ENCODE measurements at places on chromosomes 6 and 20.

DNA sequence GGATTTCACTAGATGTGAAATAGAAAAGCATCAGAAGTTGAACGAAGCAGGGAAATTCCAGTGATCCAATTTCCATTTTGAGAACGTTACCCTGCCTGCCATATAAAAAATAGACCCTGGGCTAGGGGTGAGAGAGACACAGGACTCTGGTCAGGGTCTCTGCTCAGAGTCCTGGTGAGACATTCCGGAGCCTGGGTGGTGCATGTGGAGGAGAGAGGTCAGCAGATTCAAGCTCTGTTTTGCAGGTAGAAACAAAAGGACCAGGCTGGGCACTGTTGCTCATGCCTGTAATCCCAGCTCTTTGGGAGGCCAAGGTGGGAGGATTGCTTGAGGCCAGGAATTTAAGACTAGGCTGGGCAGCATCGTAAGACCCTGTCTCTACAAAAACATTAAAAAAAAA is 17.9 kb downstream of the PKIG start:
- DNase-seq: no peak

DNA sequence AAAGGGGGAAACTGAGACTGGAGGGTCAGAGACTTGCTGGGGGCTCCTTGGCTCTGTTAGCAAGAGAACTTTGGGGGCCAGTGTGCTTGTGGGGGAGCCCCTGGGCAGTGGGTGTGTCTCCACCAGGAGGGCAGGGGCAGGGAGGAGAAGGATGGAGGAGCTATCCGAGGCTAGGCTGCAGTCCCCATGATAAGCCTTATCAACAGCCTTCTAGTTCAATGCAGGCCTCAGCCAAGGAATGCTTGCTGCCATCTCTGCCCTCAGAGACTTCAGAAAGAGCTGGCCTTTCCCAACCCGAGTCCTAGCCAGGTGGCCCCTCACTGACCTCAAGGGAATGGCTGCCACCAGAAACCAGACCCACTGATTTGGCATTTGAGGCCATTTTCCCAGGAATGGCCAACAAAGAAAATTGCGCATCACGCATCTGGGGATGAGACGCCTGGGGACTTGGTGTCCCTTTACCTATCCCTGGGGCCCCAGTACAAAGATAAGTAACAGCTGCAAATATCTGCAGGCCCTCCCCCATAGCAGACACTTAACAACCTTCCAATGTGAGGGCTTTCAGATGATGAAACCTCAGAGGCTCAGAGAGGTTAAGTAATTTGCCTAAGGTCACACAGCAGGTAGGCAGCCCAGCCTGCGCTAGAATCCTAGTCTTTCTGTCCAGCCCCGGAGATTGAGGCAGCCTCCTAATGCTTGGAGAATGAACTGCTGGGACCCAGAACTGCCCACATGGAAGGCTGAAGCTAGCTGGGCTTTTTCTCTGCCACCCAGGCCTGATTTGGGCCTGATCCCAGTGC is 4.9 kb downstream of the TGM2 start:
- DNase-seq: no peak

DNA sequence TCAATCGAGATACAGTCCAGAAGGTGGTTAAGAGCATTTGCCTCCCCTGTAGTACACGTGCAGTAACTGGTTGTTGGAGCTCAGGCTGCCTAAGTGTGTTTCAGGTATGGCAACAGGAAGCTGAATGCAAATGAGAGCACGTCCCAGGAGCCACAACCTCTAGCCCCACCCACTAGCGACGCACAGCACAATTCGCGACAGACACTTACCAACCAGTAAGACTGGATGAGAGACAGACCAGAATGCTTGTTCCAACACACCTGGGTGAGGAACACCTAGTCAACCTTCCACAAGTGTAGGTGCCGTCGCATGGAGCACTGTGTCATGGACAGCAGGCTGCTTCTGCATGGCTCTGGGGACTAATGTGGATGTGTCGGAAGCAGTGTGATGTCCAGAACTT is 7.2 kb upstream of the SERPINB1 start:
- DNase-seq: no peak

DNA sequence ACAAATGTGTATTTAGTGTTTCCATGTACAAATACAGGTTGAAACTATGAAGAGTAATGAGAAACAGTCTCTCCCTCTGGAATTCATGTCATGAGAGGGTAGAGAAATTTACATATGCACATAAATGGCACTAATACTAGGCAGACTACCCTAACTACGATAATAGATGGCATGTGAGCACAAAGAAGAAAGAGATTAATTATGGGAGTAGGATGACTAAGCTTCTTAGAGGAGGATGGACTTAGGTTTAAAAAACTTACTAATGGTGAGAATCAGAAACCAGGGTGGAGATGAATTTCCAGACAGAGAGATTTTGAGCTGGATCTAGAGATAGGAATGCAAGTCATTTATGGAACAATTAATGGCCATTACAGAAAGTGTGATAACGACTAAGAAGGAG is 225.3 kb upstream of the HTR1E start:
- DNase-seq: no peak

DNA sequence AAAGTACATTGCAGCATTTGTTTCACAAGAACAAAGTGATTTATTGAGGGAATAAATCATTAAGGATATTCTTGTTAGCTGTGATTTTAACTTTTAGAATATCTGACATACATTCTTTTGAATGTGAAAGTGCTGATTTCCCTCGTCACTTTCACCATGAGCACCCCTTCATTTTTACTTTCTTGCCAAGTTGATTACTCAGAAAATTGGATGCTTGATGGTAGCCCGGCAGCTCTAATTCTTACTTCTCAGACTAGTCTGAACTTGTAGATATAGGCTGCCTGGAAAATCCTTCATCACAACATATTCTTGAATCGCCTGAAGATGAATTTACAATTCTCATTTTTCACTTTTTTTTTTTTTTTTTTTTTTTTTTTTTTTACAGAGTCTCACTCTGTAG is 147.1 kb upstream of the SMLR1 start:
- no peak for DNase-seq

DNA sequence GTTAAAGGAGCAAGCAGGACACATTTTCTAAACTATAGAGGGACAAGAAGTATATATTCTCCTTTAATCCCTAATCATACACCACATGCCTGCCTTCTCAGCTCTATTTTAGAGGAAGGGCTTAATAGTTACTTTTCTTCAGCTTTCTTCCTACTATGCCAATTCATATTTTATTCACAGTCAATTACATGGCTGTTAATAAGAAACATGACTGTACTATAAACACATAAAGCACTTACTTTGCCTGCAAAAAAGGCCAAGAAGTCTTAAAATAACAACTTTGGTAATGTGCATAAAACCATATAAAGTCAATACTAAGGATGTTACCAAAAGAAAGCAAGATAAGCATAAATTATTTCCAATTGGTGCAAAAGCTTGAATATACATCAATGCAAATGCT is 6.4 kb downstream of the KIAA0408 start:
- DNase-seq: no peak

DNA sequence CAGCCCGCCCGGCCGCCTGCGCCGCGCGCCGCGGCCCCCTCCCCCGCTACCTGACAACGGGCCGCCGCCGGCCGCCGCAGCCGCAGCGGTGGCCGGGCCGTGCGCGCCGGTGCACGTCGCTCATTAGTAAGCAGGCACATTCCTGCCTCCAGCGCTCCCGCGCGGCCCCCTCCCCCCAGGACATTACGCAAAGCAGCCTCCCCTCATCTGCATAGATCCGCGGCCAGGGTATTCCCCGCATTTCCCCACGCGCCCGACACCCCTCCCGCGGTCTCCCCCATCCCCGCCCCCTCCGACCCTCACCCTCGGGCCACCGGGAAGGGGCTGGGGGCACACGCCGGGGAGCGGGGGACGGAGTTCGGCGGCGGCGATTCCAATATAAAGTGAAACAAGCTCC is at the start of gene HIVEP2:
Gene HIVEP2 (minus strand): TSS at position 128 of the 397 bp plus-strand sequence. CDS start 170,438 bp downstream, outside the sequence.
- peak; percentile 73 for DNase-seq

GRCh38 chr6:22880686-22881433 is 311.5 kb downstream of the HDGFL1 start:
- peak; percentile 59 for DNase-seq

DNA sequence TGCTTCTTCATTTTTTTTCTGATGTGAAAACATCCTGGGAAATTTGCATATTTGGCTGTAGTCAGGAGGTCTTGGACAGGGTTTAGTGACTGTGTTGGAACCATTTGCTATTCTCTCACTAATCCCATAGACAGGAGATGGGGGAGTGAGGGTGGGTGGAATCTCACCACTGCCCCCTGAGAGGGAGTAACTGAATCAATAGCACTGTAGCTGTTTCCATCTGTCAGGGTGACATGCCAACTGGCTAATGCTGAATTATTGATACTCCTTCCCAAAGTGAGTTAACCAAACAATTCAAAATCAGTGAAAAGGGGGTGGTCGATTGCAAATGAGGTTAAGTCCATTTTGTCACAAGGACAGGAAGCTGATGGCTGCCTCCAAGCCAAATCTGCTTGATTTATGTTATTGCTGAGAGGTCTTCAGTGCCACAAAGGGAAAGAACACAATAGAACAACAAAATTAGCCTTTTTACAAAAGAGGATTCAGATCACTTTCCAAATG is 55.1 kb upstream of the B3GAT2 start:
- no peak for DNase-seq

- DNase-seq: peak; percentile 93
Measured at GRCh38 chr6:75205776-75206575, at the start of gene COL12A1. Gene COL12A1, minus strand, starts transcription at chr6:75206053. Its CDS starts 3,261 bp downstream, at chr6:75202792.

GRCh38 chr20:21575981-21576740 is 62.3 kb upstream of the NKX2-2 start:
- no peak for DNase-seq

GRCh38 chr20:49160057-49160929 is 27.8 kb downstream of the STAU1 start:
- DNase-seq: no peak

DNA sequence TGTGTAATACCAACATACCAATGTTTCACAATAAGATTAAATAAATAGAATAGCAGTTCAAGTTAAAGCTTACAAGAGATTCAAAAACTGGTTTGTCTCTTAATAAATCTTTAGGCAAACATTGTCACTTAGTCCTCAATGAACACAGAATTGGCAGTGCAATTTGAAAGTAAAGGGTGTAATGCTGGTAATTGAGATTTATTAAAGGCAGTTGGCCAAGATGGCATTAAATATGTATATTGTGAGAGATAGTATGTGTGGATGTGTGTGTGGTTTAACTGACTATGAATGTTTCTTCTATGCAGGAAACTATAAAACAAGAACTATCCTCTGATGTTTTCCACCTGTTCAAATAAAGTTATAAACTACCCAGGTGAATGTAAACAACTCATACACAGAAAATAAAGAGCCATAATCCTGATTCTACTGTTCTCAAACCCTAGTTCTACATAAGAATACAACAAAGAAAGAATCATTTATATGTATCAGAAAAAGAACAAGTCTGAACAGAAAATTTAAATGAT is 267.9 kb upstream of the PTCHD4 start:
- DNase-seq: no peak

DNA sequence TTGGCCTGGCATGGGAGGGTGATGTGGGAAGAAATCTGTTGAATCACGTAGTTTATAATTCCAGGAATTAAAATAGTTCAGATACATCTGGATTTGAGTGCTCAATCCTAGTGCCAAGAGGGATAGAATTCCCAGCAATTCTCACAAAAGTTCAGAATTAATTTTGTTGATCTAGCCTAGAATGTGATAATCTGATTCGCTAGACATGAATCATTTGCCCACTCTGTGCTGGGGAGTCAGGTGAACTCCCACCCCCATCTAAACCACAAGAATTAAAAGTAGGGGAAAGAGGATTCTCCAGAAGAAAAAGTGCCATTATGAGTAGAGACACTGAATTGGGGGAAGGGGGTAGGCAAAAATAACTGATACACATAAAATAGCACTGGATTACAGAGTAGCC is 85.0 kb downstream of the LIN28B start:
- no peak for DNase-seq

DNA sequence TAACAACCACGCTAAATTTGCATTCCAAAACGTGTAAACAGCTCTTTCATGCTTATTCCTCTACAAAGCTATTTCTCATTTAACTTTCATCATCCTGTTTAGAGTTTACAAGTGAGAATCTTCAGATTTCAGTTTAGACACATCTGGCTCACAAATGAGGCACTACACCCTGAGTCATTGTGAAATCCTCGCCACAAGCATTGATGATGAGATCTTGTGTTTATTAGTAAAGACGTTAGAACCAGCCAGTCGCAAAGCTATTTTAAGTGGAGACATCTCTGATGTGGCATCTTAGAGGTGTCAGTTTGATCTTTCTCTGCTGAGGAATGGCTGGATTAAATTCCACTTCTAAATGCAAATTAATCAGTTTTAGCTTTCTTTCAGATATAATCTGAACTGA is 8.3 kb upstream of the ISM1 start:
- no peak for DNase-seq

DNA sequence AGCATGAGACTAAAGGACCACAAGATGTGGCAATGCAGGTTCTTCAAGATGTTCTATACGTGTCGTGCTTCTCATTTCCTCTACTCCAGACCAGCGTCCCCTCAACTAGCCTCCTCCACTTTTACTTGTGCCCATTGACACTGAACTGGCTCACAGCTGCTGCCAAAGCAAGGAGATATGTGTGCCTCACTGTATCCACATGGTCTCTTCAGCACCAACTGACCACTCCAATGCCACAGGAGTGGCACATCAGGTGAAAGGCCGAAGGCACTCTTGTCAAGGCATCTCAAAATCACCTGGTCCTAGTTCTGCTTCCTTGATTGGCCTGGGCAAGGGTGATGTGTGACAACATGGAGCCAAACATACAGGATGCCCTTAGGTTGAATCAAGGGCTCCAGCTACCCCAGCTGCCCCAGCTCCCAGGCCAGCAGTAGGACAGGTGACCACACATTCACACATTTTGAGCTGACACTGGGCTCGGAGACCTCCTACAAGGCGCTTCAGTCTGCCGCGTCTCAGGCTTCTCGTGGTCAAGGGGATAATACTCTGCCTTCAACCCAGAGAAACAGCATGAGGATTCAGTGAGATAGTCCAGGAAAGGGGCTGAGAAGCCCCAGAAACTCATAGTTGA is 205.2 kb upstream of the CDH4 start:
- DNase-seq: no peak

- no peak for DNase-seq
Measured at GRCh38 chr6:1473166-1473565, 83.8 kb downstream of the FOXF2 start.

DNA sequence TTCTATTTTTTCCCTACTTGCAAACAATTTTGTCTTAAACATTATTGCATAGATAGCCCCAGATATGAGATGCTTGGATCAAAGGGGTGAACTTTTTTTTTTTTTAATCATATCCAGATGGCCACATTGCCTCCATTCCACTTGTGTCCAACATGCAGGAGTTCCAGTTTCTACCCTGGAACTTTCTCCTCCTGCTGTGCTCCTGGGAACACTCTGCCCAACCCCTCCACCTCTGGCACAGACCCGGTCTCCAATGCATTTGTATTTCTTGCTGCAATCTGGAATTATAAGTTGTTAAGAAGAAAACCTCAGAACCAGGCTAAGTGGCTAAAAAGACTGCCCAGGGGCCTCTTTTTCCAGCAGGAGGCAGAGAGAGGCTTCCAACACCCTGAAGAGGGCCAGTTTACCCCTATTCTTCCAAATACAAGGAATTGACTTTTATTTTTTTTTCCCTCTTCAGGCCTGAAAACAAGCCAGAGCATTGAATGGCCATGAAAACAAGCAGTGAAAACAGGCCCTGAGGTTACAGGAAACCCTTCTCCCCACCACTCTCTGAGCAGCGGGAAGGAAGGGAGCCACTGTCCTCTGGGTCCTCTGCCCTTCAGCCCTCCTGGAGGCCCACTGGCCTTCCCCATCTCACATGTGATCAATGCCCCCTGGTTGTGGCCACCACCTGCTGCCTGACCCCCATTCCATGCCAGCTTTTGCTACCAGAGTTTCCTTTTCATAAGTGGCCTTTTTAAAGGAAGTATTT is 44.3 kb downstream of the PDYN start:
- DNase-seq: no peak

GRCh38 chr6:25417046-25417605 is 138.0 kb downstream of the CARMIL1 start:
- no peak for DNase-seq

- no peak for DNase-seq
Measured at GRCh38 chr6:10725044-10725443, 2.2 kb downstream of the TMEM14C start.

All from urothelium cell line (cell line).